Stimulated activated CD4-positive, alpha-beta T cell treated with anti-CD3 and anti-CD28 coated beads, TNF-alpha, amount 100 ng/mL, for 24 hours (primary cell): ENCODE measurements at places on chromosomes 12 and 14.

DNA sequence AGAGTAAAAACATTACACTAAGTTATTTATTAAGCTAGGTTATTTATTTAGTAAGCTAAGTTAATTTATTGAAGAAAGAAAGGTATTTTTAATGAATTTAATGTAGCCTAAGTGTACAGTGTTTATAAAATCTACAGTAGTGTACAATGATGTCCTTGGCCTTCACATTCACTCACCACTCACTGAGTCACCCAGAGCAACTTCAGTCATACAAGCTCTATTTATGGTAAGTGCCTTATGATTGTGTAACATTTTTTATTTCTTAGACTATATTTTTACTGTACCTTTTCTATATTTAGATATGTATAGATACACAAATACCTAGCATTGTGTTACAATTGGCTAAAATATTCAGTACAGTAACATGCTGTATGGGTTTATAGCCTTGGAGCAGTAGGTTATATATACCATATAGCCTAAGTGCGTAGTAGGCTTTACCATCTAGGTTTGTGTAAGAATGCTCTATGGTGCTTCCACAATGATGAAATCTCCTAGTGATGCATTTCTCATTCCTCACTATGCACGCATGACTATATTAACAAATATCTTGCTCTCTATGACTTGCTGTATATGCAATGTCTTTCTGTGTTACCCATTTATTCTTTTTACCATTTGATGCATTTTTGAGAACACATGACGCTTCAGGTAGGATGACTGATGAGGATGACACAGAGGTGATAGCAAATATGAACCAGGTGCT lies 309.6 kb upstream of the ATXN7L3B start:
- no peak for DNase-seq

DNA sequence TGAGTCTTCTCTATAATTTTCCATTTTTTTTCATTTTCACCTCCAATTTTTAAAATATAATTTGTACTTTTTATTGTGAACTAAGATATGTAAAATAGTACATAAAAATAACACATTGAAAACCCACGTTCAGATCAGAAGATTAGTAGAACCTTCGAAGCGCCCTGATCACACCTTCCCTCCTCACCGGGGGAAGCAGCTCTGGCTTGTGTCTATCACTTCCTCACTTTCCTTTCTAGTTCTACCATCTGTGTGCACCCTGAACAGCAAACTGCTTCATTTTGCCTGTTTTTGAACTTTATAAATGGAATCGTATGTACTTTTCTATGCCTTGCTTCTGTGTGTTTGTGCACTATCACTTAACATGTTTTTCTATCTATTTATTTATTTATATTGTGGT lies 11.8 kb upstream of the CD27 start:
- DNase-seq: no peak

GRCh38 chr12:51357374-51358047 lies 11.0 kb upstream of the CELA1 start:
- no peak for DNase-seq

DNA sequence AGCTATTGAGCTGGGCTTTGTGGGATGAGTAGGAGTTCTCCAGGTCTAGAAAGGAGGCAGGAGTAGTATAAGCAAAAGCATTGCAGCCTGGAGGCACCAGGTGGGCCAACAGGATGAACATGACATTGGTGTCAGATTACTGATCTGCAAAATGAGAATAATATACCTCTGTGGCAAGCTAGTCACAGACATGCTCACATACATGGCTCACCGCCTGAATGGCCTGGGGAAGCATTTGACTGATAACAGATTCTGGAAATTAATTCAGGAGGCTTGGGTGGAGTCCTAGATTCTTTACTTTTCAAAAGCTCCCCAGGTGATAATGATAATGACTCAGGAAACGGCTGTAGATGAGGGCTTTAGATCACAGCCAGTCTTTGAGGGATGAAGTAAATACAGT lies 709 bp downstream of the TCL1B start:
- DNase-seq: no peak

- DNase-seq: no peak
Observed at GRCh38 chr14:31965735-31966598, 111.1 kb upstream of the ARHGAP5 start.

DNA sequence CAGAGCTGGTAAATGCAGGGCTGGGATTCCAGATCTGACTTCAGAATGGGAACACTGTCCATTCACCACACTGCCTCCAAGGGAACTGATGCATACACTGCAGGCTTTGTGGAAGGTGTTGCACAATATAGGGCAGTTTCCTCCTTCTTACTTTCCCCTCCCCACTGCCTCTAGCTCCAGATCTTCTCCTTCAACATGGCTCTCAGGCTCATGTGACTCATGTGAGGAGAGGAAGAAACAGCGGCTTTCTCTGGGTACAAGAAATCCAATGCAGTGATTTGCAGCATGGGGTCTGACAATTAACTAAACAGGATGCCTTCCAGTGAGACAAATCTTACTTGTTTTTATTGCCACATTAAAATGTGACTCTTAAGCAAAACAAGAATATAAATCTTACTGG lies 447.6 kb upstream of the CCDC196 start:
- no peak for DNase-seq

DNA sequence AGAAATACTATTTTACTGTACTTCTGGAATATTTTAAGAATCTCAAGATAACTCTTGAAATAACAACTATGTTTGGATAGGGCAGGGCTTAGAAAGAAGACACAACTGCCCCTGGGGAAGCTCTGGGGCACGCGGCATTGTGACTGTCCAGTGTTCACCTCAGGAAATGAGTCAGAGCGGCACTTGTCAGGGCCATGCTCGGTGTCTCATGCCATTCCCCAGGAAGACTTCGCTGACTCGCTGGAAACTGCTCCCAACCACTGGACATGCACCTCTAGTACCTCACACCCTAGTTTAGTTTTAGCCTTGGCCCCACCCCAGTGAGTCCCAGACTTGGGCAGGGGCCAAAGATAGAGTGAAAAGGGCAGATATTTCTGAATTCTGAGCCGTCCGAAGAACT lies 192.0 kb downstream of the TTC7B start:
- no peak for DNase-seq

DNA sequence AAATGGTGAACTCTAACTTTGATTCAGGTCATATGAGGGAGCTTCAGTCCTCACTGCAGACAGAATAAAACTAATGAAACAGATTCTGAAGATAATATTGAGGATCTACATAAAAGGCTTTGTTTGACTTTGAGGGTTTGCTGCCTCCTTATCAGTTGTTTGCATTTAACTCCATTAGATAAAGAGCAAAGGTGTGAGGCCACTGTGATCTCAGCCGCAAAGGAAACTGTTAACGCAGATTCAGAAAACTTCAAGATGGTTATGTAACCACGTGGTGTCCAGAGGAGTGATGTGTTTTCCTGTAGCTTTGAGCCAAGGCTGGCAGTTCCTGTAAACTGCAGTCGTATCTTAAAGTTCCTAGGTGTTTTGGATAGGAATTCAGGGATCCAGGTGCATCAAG lies 67.8 kb downstream of the METTL25 start:
- no peak for DNase-seq

GRCh38 chr14:104423701-104424405 lies 155.7 kb upstream of the C14orf180 start:
- no peak for DNase-seq

GRCh38 chr12:12958886-12959285 lies 6.9 kb upstream of the GPRC5D start:
- no peak for DNase-seq

- no peak for DNase-seq
Observed at GRCh38 chr14:33315721-33316120, 377.0 kb downstream of the NPAS3 start.

GRCh38 chr12:53757101-53757770 lies 5.5 kb upstream of the CISTR start:
- DNase-seq: peak; percentile 88

DNA sequence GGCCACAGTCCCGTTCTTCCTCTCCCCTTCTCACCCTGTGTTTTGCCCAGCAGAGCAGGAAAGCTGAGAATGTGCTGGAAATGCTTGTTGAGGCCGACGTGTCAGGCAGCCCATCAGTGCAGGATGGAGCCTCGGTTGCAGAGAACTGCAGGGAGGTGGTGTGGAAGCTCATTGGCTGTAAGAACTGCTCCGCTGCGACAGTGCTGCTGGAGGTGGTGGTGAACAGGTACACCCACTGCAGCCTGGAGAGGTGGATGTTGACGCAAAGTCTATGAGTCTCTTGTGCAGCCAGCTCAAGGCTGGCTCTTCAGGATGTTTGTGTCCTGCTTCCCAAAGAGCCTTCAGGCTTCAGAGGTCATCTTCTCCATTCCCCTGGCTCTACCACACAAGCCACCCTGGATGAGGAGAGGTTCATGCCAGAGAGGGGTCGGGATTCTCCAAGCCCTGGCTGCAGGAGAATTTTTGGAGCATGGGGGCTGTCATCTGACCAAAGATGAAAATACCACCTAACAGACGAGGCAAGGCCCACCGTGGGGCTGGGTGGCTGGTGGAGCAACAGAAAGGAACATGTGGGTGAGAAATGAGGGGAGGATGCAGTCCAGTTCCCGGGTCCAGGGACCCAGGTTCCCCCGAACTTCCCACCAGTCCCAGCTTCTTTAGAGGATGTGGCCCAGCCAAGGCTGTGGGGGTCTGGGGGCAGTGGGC lies 174.1 kb upstream of the PRMT8 start:
- no peak for DNase-seq

DNA sequence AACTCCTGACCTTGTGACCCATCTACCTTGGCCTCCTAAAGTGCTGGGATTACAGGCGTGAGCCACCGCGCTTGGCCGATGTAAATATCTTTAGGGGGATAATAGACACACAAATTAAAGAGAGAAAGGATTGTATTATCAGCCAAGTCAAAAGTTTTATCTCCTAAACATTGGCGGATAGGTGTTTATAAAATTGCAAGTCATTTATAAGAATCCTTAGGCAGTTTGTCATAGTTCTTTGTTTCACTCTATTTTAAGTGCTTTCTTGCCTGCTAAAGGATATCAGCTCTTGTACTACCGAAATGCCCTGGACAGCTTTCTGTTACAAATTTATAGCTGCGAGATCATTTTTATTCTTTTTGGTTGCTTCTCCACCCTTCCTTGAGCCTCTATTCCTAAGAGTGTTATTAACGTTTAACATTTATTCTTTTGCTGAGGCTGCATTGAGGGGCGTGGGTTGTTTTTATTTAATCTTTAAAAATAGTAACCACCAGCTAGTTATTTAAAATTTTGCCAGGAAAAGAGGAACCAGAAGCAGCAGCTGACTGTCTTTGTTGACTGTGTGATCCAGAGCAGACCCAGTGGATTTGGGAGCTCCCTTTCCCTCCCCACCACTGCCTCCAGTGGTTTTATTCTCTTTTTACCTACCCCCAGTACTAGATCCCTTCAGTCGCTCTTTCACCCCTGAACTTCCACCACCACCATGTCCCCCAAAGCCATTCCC lies 106.4 kb downstream of the DIP2B start:
- no peak for DNase-seq

DNA sequence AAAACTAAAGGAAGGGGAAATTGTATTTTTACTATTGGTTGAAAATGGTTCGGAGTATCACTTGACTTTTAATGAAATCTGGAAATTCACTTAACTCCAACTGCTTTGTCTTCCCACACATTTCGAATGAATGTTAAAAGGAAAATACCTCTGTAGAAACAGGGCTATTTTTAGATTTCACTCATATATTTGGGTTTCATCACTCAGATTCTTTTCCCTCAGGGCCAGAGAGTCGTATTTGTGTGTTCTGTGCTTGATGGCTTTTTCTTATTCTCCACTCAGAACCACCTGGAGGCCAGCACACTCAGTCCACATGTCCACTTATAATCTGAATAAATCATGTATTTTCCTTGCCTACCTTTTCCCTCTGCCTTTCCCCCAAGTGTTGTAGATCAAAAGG lies 40.0 kb downstream of the DAAM1 start:
- DNase-seq: no peak

- no peak for DNase-seq
Observed at GRCh38 chr12:92696216-92696615, 6.6 kb upstream of the PLEKHG7 start.

DNA sequence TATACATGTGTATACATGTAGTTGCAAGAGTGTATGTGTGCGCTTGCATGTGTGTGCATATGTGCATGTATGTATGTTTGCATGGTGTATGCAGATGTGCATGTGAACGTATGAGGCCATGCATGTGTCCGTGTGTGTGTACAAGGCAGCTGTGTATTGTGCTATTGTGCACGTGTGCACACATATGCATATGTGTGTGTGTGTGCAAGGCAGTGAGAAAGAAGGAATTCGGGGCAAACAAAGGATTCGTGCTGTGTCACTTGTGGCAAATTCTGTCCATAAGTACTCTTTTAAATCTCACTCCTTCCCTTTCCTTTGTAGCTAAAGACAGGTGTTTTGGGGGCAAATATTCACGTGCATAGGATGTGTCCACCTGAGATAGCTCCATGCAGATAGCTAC lies 227.1 kb downstream of the VRK1 start:
- no peak for DNase-seq

DNA sequence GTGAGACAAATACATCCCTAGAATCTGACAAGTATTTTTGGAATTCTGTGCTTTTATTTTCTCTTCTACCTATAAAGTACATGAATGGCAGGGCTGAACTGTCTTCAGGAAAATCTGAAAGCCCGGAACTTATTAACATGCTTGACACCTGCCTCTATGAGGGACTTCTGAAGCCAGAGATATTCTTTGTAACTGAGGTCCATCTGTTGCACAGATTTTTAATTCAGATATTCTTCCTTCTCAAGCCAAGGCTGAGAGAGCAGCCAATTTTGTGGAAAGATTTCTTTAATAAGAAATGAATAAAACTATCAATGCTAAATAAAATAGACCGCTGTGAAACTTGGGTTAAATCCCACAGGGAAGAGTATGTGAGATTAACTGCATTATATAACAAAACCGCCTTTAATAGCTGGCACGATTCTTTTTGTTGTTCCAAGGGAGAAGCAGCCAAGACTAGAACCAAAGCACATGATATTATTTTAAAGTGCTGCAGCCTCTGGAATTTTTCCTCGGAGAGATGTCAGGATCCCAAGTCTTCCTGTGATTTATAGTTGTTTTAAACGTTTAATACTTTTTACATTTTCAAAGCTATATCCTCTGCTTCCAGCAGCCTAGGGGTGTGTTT lies 148.9 kb downstream of the CRADD start:
- no peak for DNase-seq

GRCh38 chr14:60317609-60318008 lies 68.6 kb downstream of the PPM1A start:
- no peak for DNase-seq

DNA sequence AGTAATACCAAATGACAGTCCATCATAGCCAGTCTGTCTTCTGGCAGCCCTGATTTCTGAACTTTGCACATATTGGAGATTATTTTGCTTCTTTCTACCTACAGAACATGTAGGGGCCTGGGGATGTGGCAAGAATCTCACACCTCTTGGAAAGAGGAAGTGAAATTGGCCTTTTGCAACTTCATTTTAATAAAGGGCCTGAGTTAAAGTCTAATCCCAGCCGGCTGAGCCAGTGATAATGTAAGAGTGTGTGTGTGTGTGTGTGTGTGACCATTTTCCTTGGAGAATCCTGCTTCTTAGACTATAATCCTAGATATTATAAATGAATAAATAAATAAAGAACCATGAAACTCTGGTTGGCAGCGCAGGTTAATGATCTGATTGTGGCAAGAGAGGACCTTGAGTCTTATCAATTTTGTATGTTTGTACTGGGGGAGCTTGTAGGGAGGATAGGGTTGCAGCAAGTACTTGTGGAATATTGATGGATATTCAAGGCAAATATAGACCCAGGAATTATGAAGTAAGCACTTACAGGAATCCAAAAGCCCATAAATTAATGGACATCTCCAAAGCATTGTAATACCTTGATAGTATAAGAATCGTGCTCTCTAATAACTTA lies 233.2 kb upstream of the AMIGO2 start:
- no peak for DNase-seq
